Kidney (tissue), 22 donors: ENCODE measurements at places on chromosomes 13 and 19.

GRCh38 chr19:5059793-5060192 lies 90.9 kb downstream of the KDM4B start:
- no peak for DNase-seq

- no peak for DNase-seq
Observed at GRCh38 chr19:51329411-51329810, 12.5 kb downstream of the VSIG10L start.

DNA sequence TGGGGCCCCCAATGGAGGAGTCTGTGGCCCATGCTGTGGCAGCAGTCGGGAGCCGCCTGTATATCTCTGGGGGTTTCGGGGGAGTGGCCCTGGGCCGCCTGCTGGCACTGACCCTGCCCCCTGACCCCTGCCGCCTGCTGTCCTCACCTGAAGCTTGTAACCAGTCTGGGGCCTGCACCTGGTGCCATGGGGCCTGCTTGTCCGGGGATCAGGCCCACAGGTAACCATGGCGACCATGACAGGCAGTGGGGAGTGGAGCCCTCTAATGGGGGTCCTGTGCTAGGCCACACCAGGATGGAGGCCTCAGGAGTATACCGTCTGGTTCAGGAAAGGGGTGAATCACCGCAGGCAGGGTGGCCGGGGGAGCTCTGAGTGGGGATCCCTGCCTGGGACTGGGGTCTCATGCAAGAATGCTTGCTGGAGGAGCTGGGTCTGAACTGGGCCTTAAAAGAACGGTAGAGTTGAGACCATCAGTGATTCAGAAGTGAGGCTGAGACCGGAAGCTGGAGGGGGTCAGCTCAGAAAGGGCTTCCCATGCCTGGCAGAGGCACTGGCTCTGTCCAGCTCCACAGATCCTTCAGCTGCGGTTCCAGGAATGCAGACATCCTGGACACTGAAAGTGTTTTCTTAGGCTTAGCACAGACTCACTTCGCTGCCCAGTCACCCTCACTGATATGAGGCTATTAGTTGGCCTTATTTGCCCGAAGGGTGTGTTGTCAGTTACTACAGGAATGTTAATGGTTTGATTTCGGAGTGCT lies 29.1 kb downstream of the CNFN start:
- no peak for DNase-seq

GRCh38 chr13:51276636-51277035 lies 54.4 kb downstream of the FAM124A start:
- DNase-seq: peak; percentile 31

- DNase-seq: no peak
Observed at GRCh38 chr19:29881386-29881785, 60.7 kb upstream of the URI1 start.

DNA sequence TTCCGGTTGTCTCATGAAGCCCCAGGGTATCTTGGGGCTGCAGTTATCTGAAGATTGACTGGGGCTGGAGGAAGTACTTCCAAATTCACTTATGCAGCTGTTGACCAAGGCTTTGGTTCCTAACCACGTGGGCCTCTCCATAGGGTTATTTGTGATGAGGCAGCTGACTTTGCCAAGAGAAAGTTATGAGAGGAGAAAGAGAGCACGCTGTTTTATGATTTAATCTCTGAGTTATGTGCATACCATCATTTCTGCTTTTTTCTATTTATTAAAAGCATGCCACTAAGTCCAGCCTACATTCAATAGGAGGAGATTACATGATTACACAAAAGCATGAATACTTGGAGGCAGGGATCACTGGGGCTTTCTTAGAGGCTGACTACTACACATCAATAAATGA lies 215.5 kb downstream of the NHLRC3 start:
- DNase-seq: no peak

- DNase-seq: peak; percentile 26
Observed at GRCh38 chr19:7480970-7481255, 7.9 kb downstream of the PEX11G start.

DNA sequence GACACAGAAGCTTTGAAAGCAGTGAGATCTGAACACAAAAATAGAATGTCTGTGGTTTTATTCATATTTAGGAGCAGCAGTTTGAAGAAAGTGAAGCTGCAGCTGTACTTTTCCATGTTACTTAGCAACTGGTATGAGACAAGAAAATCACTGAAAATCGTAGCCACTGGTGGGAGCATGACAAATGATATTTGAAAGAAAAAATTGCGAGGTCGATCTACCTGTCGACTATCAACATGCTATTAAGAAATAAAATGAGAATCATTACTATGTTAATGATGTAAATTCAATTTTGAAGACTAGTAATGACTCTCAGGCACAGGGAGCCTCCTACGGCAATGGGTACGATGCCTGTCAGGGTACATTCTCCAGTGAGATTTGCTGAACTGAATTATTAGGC lies 436.4 kb downstream of the SLITRK5 start:
- DNase-seq: no peak

- DNase-seq: no peak
Observed at GRCh38 chr19:7655581-7655980, 13.3 kb upstream of the RETN start.

GRCh38 chr19:11539495-11540365 lies 1.1 kb downstream of the CNN1 start:
- peak; percentile 65 for DNase-seq

DNA sequence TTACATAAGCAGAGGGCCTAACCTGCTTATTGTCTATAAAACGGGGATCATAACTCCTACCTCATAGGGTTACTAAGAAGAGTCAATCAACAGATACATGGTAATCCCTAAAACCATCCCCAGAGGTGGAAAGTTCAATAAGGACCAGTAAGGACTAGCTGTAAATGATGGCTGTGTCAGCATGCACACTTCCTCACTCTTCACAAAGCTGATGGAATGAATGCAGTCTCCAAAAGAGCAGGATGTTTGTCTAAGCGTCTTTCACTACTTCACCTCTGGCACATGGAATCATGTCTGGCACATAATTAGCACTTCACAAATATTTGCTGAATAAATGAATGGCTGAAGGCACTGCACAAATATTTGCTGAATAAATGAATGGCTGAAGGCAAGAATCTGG lies 134.2 kb downstream of the MIPEP start:
- DNase-seq: no peak

DNA sequence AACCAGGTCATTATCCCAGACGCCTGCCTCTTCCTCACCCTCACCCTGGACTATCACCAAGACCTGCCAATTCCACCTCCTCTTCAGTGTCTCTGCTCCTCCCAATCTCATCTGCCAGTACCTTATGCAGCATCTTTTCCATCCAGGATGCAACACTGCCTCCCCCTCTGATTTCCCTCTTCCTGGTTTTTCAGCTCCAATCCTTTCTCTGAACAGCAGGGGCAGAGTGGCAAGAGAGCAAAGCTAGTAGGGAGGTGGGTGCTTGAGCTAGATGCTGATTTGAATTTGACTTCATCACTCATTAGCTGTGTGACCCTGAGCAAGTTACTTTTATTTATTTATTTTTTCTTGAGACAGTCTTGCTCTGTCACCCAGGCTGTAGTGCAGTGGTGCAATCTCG lies 25.6 kb upstream of the CABP5 start:
- DNase-seq: no peak

DNA sequence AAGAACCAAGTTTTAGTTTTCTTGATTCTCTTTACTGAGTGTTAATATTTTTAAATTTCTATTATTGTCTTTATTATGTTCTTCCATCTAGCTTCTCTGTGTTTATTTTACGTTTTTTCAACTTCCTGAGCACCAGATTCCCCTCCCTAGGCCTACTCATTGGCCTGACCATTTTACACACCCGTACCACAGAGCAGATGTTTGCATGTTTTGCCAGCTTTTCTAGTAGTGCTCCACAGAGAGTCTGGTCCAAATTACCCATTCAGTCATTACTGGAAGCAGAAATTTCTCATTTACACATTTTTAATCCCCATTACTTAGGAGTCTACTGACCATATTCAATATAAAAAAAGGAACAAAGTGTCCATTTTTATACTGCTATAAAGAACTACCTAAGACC lies 66.9 kb downstream of the ING1 start:
- DNase-seq: no peak

- no peak for DNase-seq
Observed at GRCh38 chr13:78228211-78228610, 309.6 kb upstream of the EDNRB start.

GRCh38 chr19:18102916-18103542 lies 5.5 kb downstream of the MAST3 start:
- no peak for DNase-seq

- DNase-seq: no peak
Observed at GRCh38 chr19:45419396-45419795, 4.3 kb downstream of the ERCC1 start.

DNA sequence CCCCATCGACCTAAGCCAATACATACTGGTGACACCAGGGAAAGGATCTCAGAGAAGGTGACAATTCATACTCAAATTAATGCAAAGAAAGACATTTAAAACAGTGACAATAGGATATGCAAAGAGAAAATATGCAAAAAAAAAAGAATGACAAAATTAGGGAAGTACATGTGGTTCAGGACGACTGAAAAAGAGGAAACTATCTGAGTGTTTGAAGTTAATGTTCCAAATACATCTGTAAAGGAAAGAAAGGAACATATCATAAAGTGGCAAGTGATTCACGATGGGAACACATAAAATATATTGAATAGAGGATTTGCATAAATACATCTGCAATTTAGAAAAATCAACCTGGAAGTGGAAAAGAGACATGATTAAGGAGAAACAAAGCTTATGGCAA lies 441.4 kb downstream of the SLITRK5 start:
- no peak for DNase-seq

GRCh38 chr13:31891472-31891871 lies 140.1 kb upstream of the FRY start:
- peak; percentile 51 for DNase-seq

GRCh38 chr13:59982631-59983382 lies 180.9 kb downstream of the DIAPH3 start:
- no peak for DNase-seq

GRCh38 chr13:90918536-90918935 lies 429.0 kb upstream of the MIR17HG start:
- DNase-seq: no peak

DNA sequence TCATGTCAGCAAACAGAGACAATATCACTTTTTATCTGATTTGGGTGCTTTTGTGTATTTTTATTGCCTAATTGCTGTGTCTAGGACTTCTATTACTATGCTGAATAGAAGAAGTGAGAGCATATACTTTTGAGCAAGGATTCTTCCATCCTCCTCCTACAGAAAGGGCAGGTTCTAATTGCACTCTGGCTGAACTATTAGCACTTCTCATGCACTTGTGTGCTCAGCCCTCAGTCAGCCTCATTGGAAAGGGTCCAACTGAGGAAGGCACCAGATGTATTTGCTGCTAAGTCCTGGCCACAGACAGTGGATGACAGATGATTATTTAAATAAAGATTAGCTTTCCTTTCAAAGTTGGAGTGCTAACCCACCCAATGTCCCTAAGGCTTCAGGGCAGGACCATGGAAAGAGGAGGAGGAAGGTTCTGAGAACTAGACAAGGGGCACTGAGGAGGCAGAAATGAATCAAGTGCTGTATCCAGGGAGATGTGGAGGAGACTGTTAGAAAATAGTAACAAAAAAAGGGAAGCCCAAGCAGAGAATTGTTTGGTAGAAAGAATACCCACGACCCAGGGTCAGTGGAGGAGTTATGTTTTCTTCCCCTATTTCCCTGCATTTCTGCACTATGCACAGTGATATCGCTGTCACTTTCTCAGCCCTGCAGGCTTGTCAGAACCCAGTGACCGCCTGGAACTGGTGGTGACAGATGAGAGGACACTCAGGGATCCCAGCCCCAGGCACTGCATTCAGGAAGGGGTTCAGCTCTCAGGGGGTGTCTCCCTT lies 8.0 kb downstream of the LILRB4 start:
- no peak for DNase-seq

GRCh38 chr19:56966225-56966696 lies 125.7 kb upstream of the PEG3 start:
- DNase-seq: no peak

GRCh38 chr19:48394331-48395169 lies 1.1 kb downstream of the GRIN2D start:
- DNase-seq: peak; percentile 75

GRCh38 chr19:33730858-33731607 lies 65.6 kb upstream of the KCTD15 start:
- no peak for DNase-seq

DNA sequence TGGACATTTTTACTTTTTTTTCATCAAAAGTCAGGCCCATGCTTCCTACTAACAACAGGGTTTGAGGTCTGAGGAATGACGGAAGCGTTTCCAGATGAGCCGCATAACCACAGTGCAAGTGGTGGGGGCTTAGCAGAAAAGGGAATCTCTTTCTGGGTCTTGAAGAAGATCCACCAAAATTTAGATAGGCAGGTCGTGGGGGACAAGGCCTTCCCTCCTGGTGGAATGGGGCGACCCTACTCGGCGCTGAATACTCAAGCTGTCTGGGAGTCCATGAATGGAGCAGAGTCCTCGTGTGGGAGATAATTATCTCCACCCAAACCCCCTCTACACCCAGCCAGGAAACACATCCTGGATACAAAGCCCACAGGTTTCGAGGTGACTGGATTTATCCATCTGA lies 36.9 kb downstream of the CARS2 start:
- DNase-seq: no peak

- DNase-seq: no peak
Observed at GRCh38 chr19:53981376-53981951, 10.0 kb upstream of the CACNG6 start.

DNA sequence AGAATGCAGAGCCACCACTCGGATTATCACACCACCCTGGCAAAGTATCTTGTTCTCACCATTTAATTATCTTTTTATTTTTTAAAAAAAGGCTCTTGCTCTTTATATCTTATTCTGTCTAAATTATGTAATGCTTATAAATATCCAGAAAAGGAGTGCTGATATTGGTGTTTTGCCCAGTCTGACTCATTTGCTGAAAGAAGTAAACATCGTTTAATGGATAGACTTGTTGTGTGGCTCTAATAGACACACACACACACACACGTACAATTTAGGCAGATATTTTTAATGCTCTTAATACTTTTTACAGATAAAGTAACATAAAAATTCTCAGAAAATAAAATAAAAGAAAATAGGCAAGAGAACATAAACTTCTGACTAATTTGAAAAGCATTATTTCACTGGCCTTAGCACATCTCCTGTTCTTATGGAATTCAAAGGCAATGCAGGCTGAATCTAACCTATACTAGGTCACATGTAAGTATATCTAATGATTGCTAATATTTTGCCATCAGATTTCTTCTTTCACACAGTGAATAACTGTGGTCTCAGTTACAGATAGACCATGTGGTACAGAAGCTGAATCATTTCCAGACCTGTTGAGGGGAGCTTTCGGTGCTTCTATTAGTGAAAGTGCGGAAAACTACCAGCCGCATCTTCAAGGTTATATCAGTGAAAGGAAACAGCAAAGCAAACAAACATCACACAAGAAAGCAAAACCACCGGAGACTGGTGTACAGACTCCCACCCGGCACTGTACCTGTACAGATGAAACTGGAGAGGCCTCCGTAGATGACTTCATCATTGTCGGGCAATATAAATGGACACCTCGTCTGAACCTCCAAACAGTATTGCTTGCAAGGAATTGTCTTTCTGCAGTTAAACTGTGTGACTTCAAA lies 642.1 kb upstream of the ARGLU1 start:
- peak; percentile 19 for DNase-seq
